ENCODE measurements at places on chromosomes 11 and 22.

- no peak for DNase-seq
These were observed 6.6 kb upstream of the NXPE1 start for GRCh38 chr11:114566276-114566675.

DNA sequence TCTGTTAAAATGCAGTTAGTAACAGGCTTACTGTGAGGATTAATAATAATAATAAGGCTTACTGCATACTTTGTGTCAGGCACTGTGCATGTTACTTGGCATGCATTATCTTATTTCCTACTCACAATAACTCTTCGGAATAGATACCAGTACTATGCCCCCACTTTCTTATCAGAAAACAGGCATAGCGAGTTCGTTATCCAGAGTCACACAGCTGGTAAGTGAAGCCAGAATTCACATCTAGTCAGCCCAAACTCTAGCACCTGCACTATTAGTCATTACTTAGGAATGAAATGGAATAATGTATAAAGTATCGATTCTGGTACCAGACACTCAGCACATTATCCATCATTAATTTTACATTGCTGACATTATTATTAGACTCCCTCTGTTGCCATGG, 155.7 kb upstream of the BLID start:
- no peak for DNase-seq

- no peak for DNase-seq
These were observed at the start of gene CXCR5 for GRCh38 chr11:118883368-118884071. Gene CXCR5, plus strand, starts transcription at chr11:118883892. Its CDS starts 50 bp downstream, at chr11:118883942.

DNA sequence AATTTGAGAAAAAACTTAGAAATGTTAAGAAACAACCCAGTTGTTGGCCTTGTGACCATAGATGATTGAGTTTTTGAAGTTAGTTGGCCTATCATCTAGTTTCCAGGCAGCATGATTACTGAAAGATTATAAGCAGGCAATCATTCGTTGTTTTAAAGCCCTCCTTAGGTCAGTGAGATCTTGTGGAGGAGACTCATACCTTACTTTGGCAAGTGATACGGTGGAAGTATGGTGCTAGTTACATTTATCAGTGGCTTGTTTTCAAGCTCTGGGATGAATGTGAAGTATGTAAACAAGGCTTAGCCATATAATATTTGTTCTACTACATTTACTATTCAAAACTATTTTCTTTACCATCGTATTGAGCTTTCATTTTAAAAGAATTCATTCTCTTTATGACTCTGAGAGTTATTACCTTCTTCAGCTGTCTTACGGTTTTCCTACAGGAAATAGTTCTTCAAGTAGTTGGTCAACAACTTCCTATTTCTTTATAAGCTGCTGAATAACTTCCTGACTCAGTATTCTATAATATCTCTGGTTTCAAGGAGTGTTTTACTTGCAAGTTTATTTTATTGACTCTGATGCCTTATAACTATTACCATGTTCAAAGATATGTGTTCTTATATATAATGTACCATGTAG, 7.3 kb downstream of the YAP1 start:
- DNase-seq: no peak

DNA sequence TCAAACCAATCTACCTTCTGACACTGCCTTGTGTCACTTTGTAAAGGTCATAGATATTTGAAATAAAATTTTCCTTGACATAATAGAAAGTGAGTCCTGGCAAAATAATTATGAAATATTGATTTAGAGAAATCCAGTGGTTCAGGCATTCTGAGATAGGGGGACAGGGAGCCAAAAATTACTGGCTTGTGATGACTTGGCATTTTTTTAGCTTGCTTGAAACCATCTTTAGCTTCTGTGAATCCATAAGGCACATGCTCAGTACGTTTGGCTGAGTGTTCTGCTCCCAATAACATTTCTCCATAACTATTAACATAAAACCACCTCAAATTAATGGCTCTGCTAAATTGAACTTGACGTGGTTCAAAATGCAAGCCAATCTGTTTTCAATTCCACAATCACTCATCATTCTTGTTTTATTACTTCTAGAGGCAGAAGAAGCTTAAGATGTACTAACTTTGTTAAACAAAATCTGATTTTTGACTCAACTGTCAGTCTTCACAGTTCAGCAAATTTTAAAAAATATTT, 209.0 kb downstream of the LRRC4C start:
- DNase-seq: no peak

DNA sequence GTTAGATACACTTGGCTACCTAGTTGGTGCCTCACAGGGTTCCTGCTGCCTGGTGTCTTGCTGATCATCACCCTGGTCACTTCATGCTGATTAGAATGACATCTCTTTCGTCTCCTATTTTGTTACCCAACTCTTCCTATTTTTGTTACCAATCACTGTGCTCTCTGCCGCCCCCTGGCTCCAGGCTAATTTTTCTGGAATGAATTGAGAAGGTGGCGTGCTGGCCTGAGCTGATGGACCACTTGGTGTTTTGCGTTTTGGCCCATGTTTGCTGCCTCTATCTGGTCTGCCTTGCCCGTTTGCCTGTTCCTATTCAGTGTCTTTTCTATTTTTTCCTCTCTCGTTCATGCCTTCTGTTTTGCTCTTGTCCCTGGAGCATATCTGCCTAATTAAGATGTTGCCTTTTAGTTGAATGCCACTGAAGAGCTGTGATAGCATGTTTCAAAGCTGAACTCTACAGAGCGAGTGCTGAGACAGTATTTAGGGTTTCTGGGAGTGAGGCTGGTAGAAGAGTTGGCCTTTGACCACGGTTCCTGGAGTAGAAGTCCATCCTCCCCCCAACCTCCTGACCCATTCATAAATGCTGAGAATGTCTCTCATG, 5.9 kb upstream of the ATF4 start:
- no peak for DNase-seq

DNA sequence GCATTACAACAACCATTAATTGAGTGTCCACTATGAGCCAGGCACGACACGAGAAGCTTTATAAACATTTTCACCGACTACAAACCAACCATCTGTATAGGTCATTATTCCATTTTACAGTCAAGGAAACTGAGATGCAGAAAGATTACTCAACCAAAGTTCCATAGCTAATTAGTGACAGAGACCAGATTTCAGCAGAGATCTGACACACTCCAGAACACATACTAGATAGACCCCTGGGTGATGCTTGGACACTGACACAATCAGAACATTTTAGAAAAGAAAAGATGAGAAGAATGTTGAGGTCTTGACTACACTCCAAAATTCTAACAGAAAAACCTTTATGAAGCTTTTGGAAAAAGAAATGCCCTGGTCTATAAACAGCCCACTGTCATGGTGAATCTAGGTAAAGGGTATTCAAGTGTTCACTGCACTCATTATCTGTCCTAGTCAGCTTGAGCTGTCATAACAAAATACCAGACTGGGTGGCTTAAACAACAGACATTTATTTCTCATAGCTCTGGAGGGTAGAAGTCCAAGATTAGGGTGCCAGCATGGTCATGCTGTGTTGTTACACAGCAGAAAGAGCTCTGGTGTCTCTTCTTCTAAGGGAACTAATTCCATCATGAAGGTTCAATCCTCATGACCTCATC, 89.0 kb downstream of the RELT start:
- no peak for DNase-seq

GRCh38 chr11:132772703-132773545, 759.4 kb downstream of the OPCML start:
- DNase-seq: no peak

GRCh38 chr11:48013269-48013901, 33.0 kb downstream of the PTPRJ start:
- DNase-seq: peak; percentile 44
